ENCODE measurements at places on chromosomes 2 and 18.

DNA sequence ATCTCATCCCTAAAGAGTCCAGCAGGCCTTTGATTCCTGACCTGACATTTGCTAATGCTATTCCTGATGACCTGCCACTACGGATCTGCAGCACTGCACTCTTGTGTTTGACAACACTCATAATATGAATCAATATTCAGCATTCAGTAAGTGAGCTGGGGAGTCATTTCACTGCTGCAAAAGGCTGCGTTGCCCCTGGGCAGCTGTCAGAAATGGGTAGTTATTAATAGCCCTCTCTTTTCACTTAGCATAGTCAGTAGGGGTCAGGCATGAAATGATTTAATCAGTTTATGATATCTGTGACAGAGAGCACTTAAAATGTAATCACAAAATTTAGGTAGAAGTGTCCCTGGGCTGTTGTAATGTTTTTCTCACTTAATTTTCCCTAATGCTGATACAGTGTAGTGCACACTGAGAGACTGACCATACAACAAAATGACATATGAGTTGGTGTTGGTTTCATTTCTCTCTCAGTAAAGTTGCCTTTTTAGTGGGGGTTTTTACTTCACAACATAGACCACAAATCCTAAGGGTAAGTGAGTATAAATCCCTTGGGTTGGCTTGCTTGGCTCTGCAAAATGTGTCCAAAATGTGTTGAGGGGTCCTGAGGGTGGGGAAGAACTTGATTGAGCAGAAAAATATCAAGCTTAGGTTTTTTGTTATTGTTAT is 184.8 kb downstream of the CAMKMT start:
- no peak for DNase-seq

DNA sequence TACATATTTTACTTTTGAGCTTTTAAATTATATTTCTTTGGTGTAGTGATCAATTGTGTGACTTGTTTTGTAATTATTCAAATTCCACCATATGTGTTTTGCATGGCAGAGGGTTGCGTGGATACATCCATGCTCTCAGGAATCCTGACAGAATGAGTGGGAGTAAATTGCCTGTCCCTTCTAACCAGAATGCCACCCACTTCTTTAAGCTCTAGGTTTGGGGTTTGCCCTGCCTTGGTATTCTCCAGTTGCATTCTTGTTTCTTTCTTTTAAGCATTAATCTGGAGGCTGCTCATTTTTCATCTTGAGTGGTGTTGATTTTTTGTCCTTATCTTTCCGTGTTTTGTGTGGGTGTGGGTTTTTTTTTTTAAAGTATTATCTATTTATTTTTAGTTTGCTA is 360.0 kb downstream of the PTPRM start:
- no peak for DNase-seq

- DNase-seq, result no peak
Measured at GRCh38 chr2:190718652-190719526, 70.0 kb downstream of the NAB1 start.

- DNase-seq, result peak; percentile 25
Measured at GRCh38 chr2:33241072-33241471, 235.4 kb upstream of the RASGRP3 start.

DNA sequence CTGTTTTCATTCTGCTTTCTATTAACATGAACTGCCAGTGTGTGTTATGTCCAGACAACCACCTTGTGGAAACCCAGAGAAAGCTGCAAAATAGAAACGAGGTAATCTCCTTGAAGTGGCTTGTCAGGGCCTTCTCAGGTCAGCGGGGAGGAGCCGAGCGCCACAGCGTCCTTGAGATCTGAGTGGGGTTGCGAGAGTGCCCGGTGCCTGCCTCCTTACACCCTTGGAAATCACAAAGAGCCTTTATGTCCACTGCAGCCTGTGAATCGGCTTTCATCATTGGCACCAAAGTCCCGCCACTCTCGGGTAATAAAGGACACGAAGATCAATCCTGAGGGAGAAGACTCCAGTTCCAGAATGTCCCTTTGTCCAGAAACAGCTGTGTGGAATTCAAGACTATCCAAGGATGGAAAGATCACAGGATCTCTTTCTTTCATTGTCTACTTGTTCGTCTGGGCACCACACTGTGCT is 135.2 kb downstream of the HRH4 start:
- DNase-seq, result no peak

DNA sequence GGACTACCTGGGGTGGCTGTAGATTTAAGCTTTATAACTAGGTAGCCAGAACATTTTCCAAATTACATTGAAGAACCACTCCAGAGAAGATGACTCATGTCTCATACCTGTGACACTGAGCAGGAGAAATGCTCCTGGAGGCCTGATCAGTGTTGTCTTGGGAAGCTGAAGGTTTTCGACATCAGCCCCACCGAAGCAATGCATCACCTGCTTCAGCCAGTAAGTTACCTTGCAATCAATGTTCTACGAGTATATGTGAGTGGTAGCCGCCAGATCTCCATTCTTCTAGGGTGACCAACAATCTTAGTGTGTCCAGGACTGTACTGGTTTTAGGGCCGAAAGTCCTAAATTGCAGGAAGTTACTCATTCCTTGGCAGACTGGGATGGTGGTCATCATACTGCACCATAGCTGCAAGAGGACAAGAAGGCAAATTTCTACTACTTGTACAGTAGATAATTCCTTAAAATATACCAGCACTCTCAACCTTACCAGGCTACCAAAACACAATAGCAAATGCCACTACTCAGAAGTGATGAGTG is 109.3 kb upstream of the LINC00305 start:
- no peak for DNase-seq

- no peak for DNase-seq
Measured at GRCh38 chr2:58560531-58560930, 319.4 kb upstream of the FANCL start.

- no peak for DNase-seq
Measured at GRCh38 chr18:407191-407590, 93.3 kb downstream of the COLEC12 start.

DNA sequence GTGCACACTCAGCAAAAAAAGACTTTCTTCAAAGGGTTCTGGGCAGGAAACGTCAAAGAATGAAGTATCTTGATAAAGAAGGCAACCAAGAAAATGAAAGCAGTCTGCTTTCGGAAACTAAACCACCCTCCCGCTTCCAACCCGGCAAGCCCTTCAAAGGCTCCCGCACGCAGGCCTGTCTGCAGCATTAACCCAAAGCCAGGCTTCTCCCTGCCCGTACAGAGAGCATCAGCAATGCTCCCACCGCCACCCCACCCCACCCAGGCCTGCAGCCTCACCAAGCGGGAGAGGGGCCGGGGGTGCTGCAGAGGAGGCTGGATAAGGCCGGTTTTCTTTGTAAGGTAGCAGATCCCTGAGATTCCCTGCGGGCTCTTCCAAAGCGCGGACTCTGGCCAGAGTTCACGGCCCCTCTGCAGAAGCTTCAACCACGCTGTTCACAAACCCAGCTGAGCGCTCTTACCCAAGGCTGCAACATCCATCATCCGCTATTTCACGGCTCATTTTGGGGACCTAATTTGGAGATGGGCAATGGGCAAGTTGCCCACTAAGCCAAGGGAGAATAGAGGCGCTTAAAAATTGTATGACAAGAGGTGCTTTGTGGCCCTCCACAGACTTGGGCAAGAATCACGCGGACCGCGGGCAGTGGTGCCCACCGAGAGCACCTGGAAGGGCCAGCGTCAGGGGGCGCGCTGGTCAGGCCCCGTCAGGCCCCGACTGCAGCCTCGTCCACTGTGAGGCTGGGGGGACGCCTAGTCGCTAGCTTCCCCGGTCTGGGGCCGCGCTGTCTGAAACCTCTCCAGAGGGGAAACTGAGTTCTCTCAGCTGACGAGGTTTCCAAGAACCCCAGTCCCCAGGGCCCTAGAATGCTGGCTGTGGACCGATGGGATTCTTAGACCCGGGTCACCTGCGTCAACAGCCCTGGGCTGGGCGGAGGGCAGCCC is 225.4 kb upstream of the ID2 start:
- DNase-seq, result no peak

- no peak for DNase-seq
Measured at GRCh38 chr2:107202962-107203591, 317.1 kb upstream of the ST6GAL2 start.

- DNase-seq, result peak; percentile 12
Measured at GRCh38 chr2:26561918-26562810, 79.0 kb downstream of the CIB4 start.

DNA sequence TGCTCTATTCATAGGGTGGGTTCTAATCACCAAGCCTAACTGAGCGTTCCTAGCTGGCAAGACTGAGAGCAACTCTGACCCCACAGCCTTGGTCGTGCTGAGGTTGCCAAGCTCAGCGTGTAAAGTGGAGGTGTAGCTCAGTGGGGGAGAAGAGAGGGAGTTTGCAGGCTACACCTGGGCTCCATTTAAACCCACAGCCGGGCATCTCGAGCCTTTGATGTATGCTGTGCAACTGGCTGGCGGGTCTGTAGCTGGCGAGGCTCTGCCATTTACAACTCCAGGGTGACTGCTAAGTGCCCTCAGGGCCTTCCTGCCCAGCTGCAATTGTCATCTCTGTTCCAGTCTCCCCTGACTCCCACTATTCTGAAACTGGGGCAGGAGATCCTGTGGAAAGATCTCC is 20.0 kb upstream of the CHRNA1 start:
- DNase-seq, result no peak

DNA sequence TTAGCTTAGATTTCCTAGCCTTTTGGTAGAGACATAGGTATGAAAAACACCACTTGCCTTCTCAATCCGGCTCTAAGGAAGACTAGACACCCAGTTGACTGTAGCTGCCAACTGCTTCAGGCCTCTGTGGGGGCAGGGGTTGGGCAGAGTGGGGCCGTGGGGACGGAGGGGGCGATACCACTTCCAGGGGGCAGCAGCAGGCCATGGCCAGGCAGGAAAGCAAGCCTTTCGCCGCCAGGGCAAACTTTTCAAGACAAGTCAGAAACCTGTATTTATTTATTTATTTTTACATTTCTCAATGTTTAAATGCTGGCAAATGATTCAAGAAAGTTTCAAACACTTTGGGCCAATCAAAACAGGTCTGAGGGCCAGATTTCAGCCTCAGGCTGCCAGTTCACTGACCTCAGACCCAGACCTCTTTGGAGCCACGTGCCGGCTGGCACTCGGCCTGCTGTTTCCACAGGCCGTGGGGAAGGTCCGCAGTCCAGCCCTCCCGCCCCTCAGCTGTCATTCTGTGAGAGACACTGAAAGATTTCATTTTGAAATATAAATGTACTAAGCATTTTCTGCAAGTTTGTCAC is 63.8 kb downstream of the MEX3C start:
- no peak for DNase-seq

DNA sequence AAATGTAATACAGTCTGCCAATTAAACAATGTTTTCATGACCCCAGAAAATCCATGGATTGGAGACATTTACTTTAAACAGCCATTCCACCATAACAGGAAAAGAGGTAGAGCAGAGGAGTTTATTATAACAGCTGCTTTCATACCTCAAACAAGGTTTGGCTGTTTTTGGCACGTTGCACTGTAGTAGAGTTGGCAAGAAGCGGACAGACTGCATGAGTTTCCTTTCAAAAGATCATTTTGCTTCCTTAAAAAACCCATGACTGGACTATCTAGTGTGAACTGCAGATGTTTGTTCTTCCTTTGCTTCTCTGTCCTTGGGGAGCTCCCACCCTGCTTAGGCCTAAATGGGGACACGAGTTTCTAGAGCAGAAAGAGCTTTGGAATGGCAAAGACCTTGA is 108.5 kb upstream of the THOC1 start:
- no peak for DNase-seq

- DNase-seq, result no peak
Measured at GRCh38 chr18:33264566-33264965, 176.0 kb downstream of the CCDC178 start.

GRCh38 chr18:36633961-36634412 is 194.8 kb downstream of the TPGS2 start:
- DNase-seq, result no peak

DNA sequence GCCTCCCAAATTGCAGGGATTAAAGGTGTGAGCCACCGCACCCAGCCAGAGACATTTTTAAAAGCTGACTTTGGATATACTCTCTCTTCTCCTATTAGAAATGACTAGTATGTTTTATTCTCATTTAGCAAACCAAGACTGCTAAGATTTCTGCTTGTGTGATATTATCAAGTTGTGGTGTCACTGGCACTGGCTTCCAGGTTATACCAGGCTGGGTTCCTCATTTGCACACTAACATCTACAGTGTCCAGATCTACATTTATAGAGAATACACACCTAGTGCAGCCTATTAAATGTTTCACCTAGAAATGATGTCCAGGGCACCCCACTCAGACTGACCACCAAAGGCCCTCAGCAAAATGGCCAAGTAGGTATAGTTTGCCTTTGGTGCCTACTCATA is 265.3 kb upstream of the STON1 start:
- no peak for DNase-seq

- peak; percentile 90 for DNase-seq
Measured at GRCh38 chr2:101205521-101206479, 46.9 kb upstream of the CNOT11 start.

GRCh38 chr2:133382566-133382965 is 185.7 kb downstream of the NCKAP5 start:
- no peak for DNase-seq

GRCh38 chr2:11187083-11187619 is 31.9 kb downstream of the SLC66A3 start:
- no peak for DNase-seq

GRCh38 chr2:219037783-219038499 is 3.4 kb downstream of the CFAP65 start:
- DNase-seq, result no peak

- no peak for DNase-seq
Measured at GRCh38 chr2:179745635-179746256, 115.7 kb downstream of the ZNF385B start.
